GM12864 (cell line): ENCODE measurements at places on chromosomes 1 and 21.

DNA sequence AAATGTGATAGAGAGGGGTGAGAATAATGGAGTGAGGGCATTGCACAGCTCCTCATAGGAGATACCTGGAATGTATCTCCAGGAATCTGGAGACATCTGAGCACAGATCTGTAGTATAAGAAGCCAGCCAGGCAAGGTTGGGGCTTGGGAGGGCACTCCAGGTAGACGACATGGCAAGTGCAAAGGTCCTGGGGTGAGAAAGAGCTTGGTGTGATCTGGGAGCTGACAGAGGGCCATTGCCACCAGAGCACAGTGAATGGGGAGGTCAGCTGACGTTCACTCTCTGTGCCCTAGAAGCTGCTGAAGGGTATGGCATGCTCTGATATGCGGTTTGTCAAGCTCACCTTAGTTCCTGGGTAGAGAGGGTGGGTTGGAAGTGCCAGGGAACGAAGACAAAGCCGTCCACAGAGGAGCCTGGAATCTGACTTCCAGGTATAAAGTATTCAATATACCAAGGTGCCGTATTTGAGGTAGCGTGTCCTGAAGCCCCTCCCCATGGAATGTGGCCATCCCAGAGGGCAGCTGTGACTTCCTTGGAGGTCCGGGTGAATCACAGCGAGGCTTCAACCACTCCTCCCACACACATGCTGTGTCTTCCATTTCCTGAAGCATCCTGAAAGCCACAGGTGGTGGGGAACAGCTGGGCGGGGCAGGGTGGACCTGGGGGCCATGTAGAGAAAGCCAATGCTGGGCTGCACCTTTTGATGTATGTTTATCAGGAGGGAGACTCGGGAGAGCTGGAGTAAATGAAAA lies 182.7 kb upstream of the KLHDC7A start:
- DNase-seq = no peak

- DNase-seq = no peak
Measured at GRCh38 chr1:103259982-103260381, 151.7 kb upstream of the COL11A1 start.

DNA sequence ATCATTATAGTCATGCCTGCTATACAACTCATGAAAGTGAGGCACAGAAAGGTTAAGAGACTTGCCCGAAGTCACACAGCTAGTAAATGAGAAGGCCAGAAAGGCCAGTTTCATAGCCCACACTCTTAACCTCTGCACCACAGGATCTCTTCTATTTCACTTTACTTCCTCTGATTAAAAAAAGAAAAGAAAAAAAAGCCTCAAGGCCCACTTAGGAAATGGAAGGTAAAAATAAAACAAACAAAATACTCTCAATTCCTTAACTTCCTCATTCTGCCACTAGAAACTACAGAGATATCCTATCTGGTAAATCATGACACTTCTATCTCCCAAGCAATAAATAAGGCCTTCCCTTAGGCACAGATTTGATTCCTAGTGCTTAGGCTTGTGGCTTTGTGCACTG lies 7.6 kb upstream of the ENAH start:
- DNase-seq = no peak

DNA sequence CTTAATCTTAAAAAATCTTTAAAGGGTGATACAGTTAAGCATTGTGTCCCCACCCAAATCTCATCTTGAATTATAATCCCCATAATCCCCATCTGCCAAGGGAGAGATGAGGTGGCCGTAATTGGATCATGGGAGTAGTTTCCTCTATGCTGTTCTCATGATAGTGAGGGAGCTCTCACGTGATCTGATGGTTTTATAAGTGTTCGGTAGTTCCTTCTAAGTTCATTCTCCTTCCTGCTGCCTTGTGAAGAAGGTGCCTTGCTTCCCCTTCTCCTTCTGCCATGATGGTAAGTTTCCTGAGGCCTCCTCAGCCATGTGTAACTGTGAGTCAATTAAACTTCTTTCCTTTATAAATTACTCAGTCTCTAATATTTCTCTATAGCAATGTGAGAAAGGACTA lies 10.7 kb downstream of the DHRS3 start:
- no peak for DNase-seq

- DNase-seq = no peak
Measured at GRCh38 chr21:15893902-15894301, 164.1 kb downstream of the USP25 start.

- DNase-seq = no peak
Measured at GRCh38 chr1:33390542-33390941, 40.4 kb downstream of the PHC2 start.

GRCh38 chr1:226425004-226425378 lies 17.1 kb upstream of the PARP1 start:
- DNase-seq = no peak

DNA sequence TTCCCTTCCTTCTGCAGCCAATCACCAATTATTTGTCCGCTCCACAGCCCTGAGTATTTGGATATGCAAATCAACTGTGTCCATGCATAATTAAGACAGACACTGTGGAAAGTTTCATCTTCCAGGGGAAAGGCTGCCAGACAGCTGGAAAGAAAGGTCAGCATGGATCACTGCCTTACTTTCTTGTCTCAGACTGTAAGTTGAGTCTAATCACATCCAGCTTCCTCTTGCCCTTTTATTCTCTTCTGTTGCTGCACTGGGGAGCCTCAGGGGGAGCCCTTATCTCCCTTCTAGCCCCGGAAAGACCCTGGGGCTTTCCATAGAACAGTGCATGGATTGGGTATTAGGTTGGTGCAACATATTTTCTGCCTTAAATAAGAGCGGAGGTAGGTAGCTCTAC lies 182.9 kb downstream of the OMA1 start:
- DNase-seq = no peak

DNA sequence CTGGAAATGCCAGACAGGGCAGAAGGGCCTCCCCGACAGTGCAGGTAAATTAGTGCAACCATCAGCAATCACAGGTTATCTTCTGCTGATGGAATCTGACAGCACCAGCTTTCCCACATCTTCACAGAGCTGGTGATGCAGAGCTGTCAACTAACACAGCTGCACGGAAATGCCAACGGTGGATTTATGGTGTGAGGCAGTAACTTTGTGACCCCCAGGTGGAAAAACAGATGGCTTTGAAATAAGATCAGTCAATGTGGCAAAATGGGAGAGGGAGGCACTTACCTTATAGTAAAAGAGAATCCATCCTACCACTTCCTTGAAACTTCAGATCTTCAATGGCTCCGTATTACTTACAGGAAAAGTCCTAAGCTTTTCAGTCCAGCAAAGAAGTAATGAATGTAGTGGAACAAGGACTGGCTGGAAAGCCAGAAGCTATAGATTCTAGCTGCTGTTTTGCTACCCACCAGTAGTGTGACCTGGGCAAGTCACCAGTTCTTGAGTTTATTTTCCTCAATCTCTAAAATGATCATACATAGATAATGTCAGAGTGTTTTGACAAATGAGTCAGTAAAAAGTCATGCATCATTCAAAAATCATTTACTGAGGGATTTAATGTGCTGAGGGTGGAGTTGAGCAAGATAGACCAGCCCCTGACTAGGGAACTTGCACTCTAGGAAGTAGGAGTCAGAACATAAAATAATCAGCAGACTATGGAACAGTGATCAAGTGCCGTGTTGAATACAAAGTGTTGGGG lies 245.7 kb upstream of the JUN start:
- DNase-seq = no peak

DNA sequence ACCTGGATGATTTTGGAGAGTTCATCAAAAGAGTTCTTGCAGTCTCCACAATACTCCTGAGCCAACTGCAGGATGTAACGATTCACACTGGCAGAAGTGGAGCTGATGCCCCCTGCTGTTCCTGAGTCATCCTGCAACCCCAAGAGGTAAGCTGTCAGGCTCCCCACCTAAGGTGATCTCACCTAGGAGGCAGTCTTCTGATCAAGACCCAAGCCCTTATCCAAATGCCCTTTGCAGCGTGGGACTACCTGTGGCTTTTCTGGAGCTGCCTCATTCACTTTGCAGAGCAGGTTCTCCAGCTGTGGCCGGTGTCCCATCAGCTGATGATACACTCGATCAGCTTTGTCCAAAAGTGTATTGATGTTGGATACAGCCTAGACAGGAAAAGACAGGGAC lies 96.4 kb downstream of the UBR4 start:
- no peak for DNase-seq

GRCh38 chr1:41698916-41699860 lies 214.7 kb upstream of the EDN2 start:
- peak; percentile 49 for DNase-seq

GRCh38 chr1:153608742-153609584 lies 4.0 kb downstream of the S100A16 start:
- no peak for DNase-seq

GRCh38 chr1:71494163-71494562 lies 413.3 kb upstream of the ZRANB2 start:
- DNase-seq = no peak

DNA sequence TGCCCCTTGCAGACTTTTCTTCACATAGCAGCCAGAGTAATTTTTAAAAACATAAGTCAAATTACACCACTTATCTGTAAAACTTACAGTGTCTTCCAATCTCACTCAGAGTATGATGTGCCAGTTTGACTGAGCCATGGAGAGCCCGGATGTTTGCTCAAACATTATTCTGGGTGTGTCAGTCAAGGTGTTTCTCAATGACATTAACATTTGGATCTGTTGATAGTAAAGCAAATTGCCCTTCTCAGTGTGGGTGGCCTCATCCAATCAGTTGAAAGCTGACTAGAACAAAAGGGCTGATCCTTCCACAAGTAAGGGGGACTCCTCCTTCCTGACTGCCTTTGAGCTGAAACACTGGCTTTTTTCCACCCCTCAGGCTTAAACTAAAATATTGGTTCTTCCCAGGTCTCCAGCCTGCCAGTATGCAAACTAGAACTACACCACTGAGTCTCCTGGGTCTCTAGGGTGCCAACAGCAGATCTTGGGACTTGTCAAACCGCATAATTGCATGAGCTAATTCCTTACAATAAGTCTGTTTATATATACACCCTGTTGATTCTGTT lies 157.9 kb upstream of the CTTNBP2NL start:
- no peak for DNase-seq
